DMS79 treated with DMSO at 0.1 percent for 48 hours (cell line): ENCODE measurements at places on chromosomes 16 and 17.
A peak's percentile ranks its signal among the peaks of the same experiment; 100 is the strongest.

- DNase-seq, result no peak
These were observed 2.5 kb downstream of the CORO1A start for GRCh38 chr16:30185683-30186421.

GRCh38 chr16:82703871-82704768 lies 77.4 kb downstream of the CDH13 start:
- DNase-seq, result no peak

GRCh38 chr17:61406971-61407911 lies 7.6 kb downstream of the TBX2 start:
- no peak for DNase-seq

DNA sequence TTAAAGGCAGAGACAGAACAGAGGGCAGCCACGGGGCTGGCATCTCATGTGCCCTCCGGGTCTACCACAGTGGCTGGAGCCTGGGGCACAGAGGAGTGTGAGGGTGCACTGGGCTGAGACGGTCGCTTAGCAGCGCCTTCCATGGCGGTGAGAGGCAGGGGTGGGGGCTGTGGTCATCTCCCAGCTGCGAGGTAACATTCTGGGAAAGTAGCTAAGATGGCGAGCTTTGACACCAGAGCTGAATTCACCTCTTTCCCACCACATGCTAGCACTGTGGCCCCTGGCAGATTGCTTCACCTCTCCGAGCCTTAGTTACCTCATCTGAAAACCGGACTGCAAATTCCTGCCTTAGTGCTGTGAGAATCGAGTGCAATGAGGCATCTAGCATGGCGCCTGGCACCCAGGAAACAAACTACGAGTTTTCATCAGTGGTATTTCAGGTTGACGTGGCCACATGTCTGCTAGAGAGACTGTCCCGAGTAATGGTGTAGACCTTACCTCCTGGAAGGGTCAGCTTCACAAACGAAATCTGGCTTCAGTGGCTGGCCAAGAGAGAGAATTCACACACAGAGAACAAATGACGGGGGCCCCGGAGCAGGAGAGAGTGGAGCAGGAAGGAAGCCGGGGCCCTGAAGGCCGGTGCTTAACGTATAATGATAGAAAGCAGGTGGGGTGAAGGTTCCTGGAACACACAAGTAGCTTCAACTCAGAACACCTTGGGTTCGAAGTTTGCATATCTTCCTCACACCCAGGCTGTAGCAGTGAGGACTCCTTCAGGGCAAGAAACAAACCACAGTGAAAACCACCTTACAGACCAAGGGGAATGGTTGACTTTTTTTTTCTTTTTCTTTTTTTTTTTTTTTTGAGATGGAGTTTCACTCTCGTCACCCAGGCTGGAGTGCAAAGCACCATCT lies 63.9 kb upstream of the RPH3AL start:
- no peak for DNase-seq

- DNase-seq, result no peak
These were observed 81.3 kb downstream of the SDK2 start for GRCh38 chr17:73562896-73563295.

GRCh38 chr16:19853132-19853741 lies 31.4 kb downstream of the GPRC5B start:
- no peak for DNase-seq

DNA sequence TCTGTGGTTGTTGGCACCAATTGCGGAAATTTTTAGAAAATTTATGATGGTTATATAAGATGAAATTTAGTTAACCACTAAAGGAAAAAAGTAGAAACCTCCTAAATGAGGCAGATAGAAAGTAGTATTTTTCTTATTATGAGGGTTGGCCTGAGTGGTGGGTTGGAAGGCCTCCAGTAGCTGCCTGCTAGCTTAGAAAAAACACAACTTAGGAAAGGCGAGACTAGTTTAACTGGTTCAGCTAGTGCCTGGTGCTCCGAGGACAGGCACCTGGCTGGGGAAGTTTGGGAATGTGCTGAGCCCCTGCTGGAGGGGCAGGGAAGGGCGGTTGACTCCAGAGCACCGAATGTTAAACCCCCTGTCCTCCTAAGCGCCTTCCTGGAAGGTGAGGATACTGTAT lies 19.9 kb downstream of the LDHD start:
- peak; percentile 70 for DNase-seq

DNA sequence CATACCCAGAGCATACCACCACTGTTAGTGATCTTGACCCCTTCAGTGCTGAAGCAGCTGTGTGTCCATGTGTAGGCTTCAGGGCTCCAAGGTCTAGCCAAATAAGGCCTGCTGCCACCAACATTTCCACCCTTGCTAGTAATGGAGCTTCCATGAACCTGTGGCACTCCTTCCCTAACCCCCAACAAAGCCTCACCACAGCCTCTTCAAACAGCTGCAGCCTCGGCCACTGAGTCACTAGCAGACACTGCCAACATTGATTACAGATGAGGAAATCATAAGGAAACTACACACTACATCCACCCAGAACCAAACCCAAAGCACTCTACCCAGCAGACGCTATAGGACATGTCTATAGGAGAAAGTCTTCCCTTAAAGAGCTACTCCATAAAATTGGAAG lies 610.7 kb downstream of the KCNJ2 start:
- no peak for DNase-seq

DNA sequence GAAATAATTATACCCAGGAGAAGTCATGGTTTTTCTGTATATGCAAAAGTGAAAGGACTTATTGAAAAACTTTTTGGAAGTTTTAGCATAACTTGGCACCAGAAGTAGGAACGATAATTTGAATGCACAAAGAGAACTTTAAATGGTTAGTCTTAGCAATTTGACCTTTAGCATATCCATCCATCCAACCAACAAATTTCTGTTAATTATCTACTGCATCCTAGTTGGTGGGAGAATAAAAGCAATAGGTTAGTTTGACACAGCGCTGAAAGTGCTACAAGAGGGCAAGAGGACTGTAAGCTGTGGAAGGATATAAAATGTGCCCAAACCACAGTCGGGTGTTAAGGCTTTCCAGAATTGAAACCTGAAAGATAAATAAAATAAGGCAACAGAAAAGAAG lies 17.6 kb downstream of the SPAG9 start:
- no peak for DNase-seq

DNA sequence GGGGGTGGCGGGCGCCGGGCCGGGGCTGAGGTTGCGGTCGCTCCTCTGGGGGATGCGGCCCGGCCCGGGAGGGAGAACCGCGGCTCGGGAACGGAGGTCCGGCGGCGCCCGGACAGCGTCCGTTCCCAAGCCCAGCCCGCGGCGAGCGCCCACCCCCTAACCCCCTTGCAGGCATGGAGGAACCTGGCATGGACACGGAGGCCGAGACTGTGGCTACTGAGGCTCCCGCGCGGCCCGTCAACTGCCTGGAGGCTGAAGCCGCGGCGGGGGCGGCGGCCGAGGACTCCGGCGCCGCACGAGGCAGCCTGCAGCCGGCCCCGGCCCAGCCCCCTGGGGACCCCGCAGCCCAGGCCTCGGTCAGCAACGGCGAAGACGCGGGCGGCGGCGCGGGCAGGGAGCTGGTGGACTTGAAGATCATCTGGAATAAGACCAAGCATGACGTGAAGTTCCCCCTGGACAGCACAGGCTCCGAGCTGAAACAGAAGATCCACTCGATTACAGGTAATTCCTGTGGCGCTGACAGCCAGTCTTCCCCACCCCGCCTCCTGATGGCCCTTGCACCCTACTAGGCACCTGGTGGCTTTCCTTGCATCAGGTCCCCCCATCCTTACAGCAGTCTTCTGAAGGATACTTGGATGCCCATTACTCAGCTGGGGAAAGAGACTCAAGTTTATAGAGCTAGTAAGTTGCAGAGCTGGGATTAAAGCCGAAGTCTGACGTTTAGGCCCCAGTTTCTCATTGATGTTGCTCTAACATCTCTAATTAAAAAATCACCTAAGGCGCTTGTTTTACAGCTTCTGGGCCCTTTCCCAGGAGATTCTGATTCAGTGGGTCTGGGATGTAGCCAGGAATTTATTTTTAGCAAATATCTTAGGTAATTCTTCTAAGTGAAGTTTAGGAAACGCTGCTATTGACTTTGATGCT lies 514 bp downstream of the UBFD1 start:
- no peak for DNase-seq

DNA sequence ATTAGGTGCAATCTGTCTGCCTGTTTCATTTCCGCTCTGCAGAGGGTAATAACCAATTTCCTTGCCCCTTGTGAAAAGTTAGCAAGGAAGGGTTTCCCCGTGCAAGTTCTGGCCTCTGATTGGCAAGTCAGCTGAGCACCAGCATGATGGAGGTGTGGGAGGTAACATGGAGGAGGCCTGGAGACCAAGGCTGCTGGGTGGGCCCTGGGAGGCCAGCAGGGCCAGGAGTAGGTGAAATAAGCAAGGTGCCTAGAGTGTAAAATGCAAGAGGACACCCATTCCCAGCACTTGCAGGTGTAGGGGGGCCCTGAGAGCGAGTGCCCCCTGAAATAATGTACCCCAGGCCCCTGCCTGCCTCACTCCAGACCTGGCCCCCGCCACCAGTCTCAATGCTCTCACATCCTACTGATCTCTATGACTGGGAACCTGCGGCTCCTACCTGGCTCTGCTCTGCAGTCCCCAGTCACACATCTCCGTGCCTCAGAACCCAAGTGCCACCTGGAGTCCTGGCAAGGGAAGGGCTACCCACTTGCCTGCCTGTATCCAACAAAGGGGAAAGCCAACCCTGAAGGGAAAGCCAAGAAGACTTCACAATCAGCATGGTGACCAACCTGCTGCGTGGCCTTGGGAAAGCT lies 116.2 kb downstream of the C16orf78 start:
- no peak for DNase-seq

GRCh38 chr17:13743906-13744305 lies 142.2 kb upstream of the HS3ST3A1 start:
- DNase-seq, result no peak

GRCh38 chr17:76391200-76391715 lies 6.8 kb downstream of the SPHK1 start:
- no peak for DNase-seq

- no peak for DNase-seq
These were observed 3.8 kb upstream of the DCXR start for GRCh38 chr17:82041144-82041814.

DNA sequence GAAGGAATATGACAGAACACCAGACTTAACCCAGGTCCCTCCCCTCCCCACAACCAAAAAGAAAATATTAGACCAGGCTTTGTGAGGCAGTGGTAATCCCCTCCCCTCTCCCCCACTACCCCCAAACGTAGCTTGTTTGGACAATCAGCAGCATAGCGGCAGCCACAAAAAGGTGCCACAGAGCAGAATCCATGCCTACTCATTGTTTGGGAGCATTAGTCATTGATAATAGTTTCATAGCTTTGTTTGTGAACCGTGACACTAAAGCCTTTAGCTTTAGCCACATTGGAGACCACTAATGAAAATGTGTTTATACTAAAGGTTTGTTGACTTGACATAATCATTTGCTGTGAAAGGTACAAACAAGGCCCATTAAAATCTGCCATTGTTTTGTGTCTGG lies 65.1 kb downstream of the NUP93 start:
- no peak for DNase-seq

DNA sequence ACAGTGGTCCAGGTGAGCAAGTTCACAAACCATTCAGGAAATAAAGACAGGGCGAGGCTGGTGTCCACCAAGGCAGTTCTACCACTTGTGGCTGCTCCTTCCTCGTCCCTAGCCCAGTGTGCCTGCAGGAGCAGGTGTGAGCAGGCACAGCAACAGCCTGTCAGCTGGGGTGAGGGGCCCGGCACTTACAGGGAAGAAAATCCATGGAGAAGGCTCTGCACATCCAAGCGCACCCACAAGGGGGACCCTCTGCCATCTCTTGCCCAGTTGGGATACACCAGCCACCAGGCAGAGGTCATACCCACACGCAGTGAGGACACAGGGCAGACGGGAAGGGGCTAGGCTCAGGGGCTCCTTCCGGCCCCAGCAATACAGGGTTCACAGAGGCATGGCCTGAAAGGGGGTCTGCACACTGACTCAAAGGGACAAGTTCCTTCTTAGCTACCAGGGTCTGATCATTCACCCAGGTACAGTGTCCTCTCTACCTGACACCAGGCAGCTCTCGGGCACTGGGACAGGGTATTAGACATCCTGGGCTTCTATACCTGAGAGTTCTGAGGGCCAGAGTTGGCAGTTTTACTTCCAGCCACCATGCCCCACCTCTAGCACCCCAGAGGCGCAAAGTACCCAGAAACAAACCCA lies 27.0 kb downstream of the CDIP1 start:
- no peak for DNase-seq

GRCh38 chr16:29662729-29663015 lies 375 bp upstream of the SPN start:
- DNase-seq, result no peak

- DNase-seq, result no peak
These were observed 17.5 kb downstream of the USP6 start for GRCh38 chr17:5133311-5133710.

GRCh38 chr16:85078226-85078625 lies 34.0 kb downstream of the CIBAR2 start:
- no peak for DNase-seq

DNA sequence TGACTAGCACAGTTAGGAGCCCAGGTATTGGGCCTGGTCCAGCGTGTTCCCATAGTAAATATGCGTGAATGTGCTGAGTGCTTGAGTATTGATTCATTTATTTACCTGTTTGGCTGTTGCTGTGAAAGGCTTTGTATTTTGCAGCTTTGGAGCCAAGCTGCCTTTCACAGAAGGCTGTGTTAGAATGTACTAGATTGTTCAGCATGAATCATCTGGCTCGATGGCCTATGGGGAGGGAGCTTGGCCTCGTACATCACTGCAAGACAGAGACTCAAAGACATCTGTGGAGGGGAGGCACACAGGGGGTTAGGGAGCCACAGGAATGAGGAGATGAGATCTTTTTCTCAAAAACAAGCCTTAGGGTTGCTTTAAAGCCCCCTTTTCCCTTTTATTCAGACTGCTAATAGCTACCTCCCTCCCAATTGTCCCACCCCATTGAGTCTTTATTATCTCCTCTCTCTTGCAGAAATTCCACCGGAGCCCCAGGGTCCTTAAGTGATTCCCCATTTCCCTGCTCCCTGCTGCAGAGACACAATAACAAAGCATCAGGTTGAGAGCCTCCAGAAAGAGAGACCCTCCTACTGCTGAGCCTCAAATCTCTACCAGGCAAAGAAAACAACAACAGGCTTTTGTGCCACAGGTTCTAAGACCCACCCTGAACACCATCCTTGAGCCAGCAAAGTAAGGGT lies 307.2 kb downstream of the ABCC12 start:
- DNase-seq, result no peak

GRCh38 chr17:3594051-3594800 lies 15.0 kb downstream of the TRPV1 start:
- DNase-seq, result peak; percentile 30

DNA sequence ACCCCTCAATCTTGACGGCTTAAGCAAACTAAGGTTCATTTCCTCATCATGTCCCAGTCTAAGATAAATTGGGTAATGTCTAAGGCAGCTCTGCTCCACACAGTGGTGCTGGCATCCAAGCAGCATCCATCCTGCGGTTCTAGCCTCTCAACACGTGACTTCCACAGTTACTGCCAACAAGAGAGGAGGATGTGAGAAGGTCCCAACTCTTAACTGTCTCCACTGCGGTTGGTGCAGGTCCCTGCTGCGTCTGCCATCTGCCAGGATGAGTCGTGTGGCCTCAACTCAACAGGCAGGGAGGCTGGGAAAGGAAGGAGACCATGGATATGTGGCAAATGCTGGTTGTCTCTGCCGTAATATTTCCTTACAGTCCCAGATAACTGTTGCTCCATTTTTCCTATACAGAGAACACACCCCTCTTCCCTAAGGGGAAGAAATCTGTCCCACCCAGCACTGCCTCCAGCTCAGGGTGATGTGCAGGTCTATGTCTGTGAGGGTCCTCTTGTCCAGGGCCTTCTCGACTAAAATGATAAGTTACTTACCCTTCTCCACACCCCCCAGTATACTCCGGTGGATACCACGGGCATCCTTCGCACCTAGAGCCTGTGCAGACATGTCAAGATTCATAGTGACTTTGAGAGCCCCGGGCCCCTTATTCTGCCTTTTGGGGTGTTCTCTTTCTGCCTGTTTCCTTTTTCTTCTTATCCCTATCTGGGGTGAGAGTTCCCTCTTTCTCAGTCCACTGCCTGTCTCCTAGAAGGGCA lies 64.7 kb downstream of the KCNJ18 start:
- DNase-seq, result no peak
